COR-L47 (cell line): ENCODE measurements at places on chromosomes 7 and 10.

GRCh38 chr7:147022056-147022455 is 905.5 kb downstream of the CNTNAP2 start:
- DNase-seq, result no peak

GRCh38 chr10:11180228-11180627 is 162.6 kb downstream of the CELF2 start:
- DNase-seq, result no peak

DNA sequence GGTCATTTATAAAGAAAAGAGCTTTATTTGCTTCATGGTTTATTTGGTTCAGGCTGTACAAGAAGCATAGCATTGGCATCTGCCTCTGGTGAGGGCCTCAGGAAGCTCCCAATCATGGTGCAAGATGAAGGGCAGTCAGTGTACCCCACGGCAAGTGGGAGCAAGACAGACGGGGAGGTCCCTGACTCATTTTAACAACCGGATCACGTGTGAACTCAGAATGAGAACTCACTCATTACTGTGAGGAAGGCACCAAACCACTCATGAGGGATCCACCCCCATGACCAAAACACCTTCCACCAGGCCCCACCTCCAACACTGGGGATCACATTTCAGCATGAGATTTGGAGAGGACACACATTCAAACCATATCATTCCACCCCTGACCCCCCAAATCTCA is 15.7 kb upstream of the CRYGN start:
- no peak for DNase-seq

GRCh38 chr7:21370283-21370982 is 57.5 kb upstream of the SP4 start:
- DNase-seq, result no peak

GRCh38 chr10:21449288-21449966 is 76.1 kb downstream of the SKIDA1 start:
- DNase-seq, result no peak

DNA sequence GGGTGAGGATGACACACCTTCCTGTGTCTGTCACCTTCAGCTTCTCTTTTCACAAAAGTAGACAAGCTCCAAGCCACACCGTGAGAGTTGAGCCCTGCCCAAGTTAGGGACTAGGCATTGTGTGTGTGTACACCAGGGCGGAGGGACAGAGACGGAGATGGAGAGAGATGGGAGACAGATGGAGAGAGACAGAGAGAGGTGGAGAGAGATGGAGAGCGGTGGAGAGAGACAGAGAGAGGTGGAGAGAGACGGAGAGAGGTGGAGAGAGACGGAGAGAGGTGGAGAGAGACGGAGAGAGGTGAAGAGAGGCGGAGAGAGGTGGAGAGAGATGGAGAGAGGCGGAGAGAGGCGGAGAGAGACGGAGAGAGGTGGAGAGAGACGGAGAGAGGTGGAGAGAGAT is 207.0 kb downstream of the DNAJB6 start:
- DNase-seq, result no peak

DNA sequence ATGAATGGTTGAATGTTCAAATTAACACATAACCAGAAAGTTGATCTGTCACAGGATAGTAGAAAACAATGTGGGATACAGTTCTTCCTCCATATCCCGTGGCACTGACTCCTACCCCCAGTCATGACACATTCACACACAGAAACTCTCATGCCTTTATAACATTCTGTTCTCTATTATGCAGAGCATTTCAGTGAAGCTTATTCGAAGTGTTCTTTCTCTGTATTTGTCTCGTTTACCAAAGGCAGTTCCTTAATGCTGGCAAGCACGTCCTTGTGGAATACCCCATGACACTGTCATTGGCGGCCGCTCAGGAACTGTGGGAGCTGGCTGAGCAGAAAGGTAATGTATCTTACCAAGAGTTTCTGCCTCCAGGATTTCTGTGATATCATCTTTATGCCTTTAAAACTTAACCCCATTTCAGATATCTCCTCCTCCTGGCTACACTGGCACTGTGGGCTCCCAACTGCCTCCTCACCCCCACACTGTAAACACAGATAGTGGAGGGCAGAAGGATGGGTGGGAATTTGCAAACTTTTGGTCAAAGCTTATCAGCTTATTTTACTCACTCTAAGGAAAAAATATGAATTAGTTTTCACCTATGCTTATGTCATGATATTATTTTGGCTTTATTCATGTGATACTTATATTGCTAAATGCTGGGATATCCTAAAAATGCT is 34.1 kb downstream of the BLVRA start:
- no peak for DNase-seq

DNA sequence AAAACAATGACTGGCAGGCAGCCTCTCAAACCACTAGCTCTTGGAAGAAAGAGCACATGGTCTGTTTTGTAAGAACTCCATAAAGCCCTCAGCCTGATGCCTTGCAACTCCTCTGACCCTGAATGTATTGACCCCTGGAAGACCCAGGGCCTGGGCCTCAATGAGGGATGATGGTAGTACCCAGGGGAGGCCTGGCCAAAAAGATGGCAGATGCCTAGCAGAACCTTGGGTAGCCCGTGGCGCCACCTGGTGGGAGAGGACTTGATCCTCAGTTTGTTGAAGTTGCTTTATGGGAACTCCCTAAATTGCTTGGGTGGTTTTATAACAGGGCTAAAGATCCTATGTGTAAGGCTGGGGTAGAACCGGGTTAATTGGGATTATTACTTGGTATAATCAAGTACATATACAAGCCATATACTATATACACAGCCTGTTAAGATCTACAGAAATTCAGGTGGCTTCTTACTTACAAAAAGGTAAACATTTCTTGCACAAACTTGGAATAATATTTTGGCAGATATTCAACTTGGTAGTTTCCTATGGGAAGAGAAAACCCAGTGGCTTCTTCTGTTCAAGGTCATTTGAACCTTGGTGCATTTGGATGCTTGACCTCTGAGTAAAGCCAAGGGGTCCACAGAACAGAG is 95.8 kb upstream of the CACUL1 start:
- DNase-seq, result peak; percentile 44

GRCh38 chr7:98613601-98614425 is 3.3 kb upstream of the NPTX2 start:
- DNase-seq, result no peak

GRCh38 chr7:920351-921070 is 34.0 kb downstream of the ADAP1 start:
- DNase-seq, result no peak

DNA sequence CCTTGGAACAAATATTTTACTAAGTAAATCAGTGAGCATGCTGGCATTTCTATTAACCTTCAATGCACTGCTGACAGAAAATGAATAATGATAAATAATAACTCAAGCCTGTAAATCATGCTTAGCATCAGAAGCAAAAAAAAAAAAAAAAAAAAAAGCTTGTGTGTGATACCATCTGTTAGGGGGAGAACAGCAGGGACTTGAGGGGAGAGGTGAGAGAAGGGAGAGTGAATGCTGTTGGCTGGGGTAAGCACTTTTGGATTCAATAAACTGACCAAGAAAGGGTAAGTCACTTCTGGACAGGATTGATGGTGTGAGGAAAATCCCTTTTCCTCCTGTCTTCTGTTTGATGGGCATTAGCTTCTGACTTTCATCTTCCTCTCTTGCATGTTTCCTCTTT is 996.4 kb downstream of the KCNMA1 start:
- no peak for DNase-seq

- DNase-seq, result no peak
Observed at GRCh38 chr10:33133557-33133956, 175.5 kb upstream of the ITGB1 start.

GRCh38 chr7:83149466-83149865 is 13.2 kb downstream of the PCLO start:
- no peak for DNase-seq

- DNase-seq, result no peak
Observed at GRCh38 chr7:102202556-102202955, 84.1 kb upstream of the SH2B2 start.

DNA sequence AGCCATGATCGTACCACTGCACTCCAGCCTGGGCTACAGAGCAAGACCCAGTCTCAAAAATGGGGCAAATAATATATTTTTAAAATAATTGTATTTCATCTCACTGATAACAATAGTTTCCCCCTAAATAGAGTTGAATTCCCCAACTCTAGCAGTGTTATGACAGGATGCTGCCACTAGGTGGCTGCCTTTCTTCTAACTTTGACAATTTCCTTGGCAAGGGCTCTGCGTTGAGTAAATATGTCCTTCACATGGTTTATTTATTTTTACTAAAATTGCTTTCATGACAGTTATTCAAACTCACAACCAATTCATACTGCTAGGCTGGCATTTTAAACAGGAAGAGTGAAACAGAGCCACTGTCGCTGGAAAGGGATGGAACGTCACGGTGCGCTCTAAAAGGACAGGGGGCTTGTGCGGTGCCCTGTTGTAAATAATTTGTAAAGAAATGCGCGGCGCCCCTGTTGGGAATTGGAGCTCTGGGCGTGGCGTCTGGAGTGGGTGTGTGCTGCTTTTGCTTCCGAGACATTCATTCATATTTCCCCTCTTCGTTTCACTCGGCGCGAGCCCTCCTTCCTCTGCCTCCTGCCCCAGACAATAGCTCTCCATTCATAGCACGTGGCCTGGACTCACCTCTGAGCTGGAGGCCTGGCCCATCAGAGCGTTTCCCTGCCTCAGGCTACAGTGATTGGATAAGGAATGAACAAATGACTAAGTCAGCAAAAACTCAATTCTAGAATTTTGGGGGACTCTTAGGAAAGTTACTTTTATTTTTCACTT is 20.5 kb upstream of the PITRM1 start:
- DNase-seq, result peak; percentile 47

DNA sequence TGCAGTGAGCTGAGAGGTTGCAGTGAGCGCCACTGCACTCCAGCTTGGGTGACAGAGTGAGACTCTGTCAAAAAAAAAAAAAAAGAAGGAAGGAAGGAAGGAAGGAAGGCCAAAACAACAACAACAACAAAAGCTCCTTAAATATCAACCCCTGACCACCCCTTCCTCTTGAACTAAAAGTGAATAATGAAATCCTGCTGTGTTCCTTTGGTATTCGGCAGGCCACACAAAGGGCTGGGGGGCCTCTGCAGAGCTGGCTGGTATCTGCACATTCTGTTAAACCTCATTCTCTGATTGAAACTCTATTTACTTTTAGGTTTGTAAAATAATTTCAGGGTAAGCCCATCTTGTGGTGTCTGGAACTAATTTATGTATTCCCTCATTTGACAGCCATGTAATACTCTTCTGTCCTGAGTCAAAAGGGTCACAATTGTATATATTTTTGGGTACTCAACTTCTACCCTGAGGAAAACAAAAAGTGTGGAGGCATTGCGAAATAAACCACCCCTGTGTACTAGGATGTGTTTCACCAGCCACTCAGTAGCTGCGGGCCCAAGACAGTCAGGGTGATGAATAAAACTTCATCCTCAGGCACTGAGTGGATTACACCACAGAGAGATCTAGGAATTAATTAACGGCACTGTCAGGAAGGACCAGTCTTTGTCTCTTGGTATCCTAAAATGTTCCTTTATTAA is 446.4 kb upstream of the PFKP start:
- DNase-seq, result no peak

DNA sequence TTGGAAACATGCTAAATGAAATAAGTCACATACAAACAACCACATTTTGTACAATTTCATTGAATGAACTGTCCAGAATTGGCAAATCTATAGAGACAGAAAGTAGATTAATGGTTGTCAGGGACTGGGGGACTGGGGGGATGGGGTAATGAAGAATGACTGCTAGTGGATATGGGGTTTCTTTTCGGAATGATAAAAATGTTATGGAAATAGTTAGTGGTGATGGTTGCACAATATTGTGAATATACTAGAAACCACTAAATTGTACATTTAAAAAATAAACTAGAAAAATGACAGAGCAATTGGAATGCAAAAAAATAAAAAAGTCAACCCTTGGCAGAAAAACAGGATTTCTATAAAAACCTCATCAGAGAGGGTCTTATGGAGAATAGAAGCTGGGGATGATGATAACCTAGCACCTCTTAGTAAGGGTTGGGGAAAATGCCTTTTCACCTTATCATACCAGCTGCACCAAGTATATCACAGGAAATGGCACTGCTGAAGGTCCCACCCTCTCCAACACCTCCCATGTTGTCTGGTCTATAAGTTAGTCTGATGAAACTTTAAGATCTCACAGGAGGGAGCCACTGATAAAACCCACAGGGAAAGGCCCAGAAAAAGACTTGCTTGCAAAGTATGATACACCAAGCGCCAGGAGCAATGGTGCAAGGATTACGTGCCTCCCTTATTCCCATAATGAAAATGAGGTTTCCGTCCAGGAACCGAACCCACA is 23.1 kb upstream of the JAZF1 start:
- DNase-seq, result no peak

DNA sequence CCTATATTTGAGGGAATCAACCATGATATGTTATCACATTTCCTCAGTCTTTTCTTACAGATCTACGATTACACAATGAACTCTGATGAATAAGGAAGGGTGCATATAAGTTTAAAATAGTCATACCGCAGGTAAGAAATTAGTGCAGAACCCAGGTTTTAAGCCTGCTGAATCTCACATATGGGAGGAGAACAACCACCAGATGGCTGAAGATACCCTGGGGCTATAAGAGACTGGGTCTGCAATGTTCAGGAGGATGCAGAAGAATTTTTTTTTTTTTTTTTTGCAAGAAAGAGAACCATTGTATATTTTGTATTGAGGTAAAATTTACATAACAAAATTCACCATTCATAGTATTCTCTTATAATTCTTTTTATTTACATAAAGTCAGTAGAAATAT is 372.3 kb upstream of the MYO3A start:
- DNase-seq, result no peak

DNA sequence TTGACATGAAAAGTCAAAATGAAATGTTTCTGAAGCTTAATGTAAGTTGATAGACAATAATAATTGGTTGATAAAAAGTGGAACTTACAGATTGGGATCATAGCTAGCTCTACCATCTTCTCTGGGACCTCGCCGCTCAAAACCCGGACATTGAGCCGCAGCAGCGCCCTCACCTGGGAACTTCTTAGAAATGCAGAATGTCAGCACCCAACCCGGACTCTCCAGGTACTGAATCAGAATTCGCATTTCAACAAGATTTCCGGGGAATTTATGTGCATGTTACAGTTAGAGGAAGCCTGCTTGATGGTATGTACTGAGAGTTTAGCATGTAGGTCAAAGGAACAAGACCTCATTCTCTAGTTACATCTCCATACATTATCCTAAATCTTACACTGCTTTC is 36.7 kb upstream of the ABLIM1 start:
- no peak for DNase-seq

DNA sequence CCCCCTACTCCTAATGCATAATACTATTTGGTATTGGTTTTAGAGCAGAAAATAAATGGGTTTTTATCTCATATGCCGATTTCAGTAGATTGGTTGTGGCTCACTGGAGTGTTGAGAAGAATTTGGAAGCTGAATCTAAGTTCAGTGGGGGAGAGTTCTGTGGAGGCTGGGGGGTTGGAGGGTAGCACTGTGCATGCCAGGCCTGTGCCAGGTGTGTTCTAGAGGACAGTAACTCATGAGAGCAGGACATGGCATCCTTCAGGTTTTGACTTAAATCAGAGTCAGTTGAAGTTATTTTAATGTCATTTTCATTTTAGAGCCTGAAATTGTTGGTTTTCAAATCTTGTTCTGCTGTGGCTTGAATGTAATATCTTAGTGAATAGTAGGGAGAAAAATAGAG is 79.5 kb downstream of the EEPD1 start:
- DNase-seq, result no peak
